ENCODE measurements at places on chromosomes 5 and 9. TPM values are rescaled to one million over a fixed set of nuclear protein-coding genes. Genes with fewer than 3 reads are reported as not detected.

DNA sequence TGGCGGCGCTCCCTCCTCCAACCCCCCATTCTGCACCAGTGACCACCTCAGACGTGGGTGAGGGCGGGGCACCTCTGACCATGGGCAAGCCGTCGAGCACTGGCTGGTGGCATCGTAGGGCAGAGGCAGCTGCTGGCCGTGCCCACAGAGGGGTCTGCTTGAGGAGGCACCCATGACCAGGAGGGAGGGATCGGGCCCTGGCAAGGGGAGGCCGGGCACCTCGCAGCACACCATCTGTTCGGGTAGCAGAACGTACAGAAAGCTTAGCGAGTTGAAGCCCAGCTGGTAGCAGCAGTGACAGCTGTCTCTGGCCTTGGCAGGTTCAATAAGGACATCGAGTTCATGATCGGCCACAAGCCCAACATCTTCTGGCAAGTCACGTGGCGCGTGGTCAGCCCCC is 4.3 kb upstream of the SLC6A18 start:
- H3K27ac ChIP-seq: no peak overlapping the region
- H3K27me3 ChIP-seq: no peaks in the 10 kb centered on the region
- H3K4me1 ChIP-seq: peaks cover 5% of the 10 kb centered on the region
- no peak overlapping the region for H3K4me3 ChIP-seq
- no peak for DNase-seq

GRCh38 chr5:101288633-101289032 is 385.6 kb upstream of the ST8SIA4 start:
- H3K27me3 ChIP-seq: no peaks in the 10 kb centered on the region
- H3K4me1 ChIP-seq: no peaks in the 10 kb centered on the region
- H3K36me3 ChIP-seq: no peaks in the 10 kb centered on the region
- no peak for DNase-seq
- H3K27ac ChIP-seq: no peak overlapping the region
- no peak overlapping the region for H3K4me3 ChIP-seq

DNA sequence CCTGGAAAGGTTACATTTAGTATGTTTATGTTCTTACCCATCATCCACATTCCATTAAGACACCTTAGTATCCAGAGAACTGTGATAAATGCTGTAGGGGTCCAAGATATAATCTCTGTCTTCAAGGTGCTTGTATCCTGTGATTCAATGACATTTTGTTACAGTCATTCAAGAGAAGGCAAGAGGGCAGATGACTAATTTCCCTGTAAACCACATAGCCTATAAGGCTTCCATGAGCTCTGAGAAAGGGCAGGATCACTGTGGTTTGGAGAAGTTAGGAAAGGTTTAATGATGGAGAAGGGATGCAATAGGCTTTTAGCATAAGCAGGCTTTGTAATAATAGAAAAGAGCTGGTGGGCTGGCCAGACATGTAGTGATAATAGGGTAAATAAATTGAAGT is 40.0 kb downstream of the PAPPA start:
- H3K4me3 ChIP-seq: no peak overlapping the region
- no peak for DNase-seq
- no peaks in the 10 kb centered on the region for H3K4me1 ChIP-seq
- H3K27ac ChIP-seq: no peak overlapping the region
- peaks cover 56% of the 10 kb centered on the region for H3K27me3 ChIP-seq

DNA sequence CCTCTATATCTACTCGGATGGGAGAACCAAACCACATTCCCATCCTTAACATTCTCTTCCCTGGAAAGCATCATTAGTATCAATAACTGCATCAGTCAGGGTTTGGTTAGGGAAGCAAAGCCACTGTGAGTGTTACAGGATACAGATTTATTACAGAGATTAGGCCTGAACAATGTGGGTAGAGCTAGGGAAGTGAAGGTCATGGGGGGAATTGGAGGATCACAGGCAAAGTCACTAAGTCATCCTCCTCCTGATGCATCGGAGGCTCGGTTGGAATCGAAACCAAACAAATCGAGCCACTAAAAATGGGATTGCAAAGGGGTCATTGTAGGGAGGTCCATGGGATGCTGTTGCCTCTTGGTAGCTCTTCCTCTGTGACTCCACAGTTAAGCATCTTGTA is 61.8 kb upstream of the ZBTB43 start:
- no peak for DNase-seq
- H3K27me3 ChIP-seq: no peaks in the 10 kb centered on the region
- no peak overlapping the region for H3K4me3 ChIP-seq

DNA sequence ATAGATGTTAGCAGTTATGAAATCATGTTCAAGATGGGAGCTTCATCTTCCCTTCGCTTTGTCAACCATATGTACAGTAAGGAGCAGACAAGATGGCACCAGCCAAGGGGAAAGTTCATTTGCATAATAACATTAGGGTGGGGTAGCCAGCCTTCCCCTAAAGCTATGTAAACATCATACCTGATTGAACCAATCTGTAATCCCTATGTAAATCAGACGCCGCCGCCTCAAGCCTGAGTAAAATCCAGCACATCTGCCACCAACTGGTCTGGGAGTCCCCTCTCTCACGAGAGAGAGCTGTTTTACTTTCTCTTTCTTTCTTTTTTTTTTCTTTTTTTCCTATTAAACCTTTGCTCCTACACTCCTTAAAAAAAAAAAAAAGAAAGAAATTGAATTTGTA is 30.8 kb upstream of the REEP2 start:
- H3K4me1 ChIP-seq: no peaks in the 10 kb centered on the region
- no peaks in the 10 kb centered on the region for H3K27me3 ChIP-seq
- no peak overlapping the region for H3K27ac ChIP-seq
- no peak for DNase-seq
- peaks cover 13% of the 10 kb centered on the region for H3K36me3 ChIP-seq
- H3K4me3 ChIP-seq: no peak overlapping the region

GRCh38 chr5:171031977-171032376 is 170.2 kb downstream of the RANBP17 start:
- no peak for DNase-seq
- no peaks in the 10 kb centered on the region for H3K27me3 ChIP-seq
- H3K4me1 ChIP-seq: no peaks in the 10 kb centered on the region
- no peak overlapping the region for H3K4me3 ChIP-seq
- H3K36me3 ChIP-seq: no peaks in the 10 kb centered on the region

DNA sequence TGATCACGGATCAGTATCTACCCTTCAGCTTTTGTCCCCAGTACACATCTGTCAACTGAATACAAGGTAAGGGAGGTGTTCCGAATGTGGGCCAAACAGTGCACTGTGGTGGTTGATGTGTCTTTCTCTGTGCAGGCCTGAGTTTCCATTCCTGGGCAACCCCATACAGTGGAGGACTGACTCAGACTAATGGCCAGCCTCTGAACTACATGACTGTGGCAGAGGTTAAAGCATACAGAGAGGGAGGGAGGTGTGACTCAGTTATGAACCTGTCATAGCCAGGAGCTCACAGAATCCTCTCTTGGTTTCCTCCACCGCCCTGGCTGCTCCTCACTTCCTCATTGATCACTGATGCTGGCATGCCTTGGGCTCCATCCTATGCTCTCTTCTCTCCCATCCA is 136.4 kb upstream of the TAS2R1 start:
- H3K4me1 ChIP-seq: no peaks in the 10 kb centered on the region
- no peak overlapping the region for H3K27ac ChIP-seq
- no peaks in the 10 kb centered on the region for H3K27me3 ChIP-seq
- DNase-seq: no peak
- no peak overlapping the region for H3K4me3 ChIP-seq
- no peaks in the 10 kb centered on the region for H3K36me3 ChIP-seq

DNA sequence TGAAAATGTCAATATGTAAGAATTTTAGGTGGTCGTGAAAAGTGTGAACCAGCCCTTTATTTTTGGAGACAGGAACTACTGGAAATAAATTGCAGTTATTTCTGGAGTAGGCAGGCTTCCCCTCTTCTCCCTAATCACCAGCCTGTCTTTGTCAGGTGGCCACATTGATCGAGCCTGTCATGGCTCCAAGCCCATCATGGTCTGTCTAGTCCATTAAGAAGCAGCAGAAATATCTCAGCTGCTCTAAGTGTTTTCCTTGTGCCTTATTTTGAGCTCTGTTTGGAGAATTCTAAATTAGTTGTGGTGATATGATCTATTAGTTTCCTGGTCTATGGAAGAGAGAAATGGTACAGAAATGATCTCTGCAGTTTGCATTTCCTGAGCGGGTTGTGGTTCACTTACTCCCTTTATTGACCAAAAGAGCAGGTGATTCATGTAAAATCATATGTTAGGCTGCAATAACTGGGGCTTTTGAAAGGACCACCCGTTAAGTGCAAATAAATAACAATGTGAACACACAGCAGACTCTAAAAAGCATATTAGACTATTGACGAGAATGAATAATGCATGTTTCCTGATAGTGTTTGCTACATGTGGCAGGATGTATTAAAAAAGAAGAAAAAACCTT is 42.3 kb downstream of the BASP1 start:
- H3K4me3 ChIP-seq: no peak overlapping the region
- no peak overlapping the region for H3K27ac ChIP-seq
- no peaks in the 10 kb centered on the region for H3K4me1 ChIP-seq
- peaks cover 7% of the 10 kb centered on the region for H3K27me3 ChIP-seq
- no peaks in the 10 kb centered on the region for H3K36me3 ChIP-seq

- no peaks in the 10 kb centered on the region for H3K27me3 ChIP-seq
- no peak overlapping the region for H3K27ac ChIP-seq
- DNase-seq: no peak
- H3K4me3 ChIP-seq: no peak overlapping the region
These were observed 78.5 kb upstream of the GCNT4 start for GRCh38 chr5:75130818-75131349.

- H3K4me3 ChIP-seq: no peak overlapping the region
- H3K27ac ChIP-seq: no peak overlapping the region
- no peaks in the 10 kb centered on the region for H3K36me3 ChIP-seq
- DNase-seq: no peak
- H3K4me1 ChIP-seq: no peaks in the 10 kb centered on the region
These were observed 131.1 kb downstream of the ADAMTSL1 start for GRCh38 chr9:18604767-18605730.

- H3K27me3 ChIP-seq: no peaks in the 10 kb centered on the region
- H3K27ac ChIP-seq: no peak overlapping the region
- no peak overlapping the region for H3K4me3 ChIP-seq
- no peak for DNase-seq
- no peaks in the 10 kb centered on the region for H3K36me3 ChIP-seq
These were observed 3.2 kb upstream of the BTNL9 start for GRCh38 chr5:181036816-181037364.

- no peak overlapping the region for H3K4me3 ChIP-seq
- H3K36me3 ChIP-seq: no peaks in the 10 kb centered on the region
- H3K4me1 ChIP-seq: no peaks in the 10 kb centered on the region
These were observed 287.3 kb downstream of the EBF1 start for GRCh38 chr5:158812408-158812807.

DNA sequence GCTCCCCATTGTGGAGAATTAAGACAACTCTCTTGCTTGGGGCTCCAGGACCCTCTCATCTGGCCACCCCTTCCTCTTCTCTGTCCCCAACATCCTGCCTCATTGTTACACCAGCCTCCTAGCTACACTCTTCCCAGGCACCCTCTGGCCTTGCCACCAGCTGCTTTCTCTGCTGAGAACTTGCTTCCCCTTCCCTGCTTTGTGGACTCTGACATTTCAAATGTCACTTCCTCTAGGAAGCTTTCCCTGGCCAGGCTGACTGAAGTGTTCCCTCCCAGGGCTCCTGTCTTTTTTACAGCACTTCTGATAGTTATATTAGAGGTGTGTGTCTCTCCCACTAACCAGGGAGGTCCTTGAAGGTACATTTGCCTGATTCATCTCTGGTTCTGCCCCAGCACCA is 194.0 kb upstream of the KLF4 start:
- H3K4me3 ChIP-seq: no peak overlapping the region
- H3K4me1 ChIP-seq: no peaks in the 10 kb centered on the region
- no peaks in the 10 kb centered on the region for H3K36me3 ChIP-seq
- no peak for DNase-seq

DNA sequence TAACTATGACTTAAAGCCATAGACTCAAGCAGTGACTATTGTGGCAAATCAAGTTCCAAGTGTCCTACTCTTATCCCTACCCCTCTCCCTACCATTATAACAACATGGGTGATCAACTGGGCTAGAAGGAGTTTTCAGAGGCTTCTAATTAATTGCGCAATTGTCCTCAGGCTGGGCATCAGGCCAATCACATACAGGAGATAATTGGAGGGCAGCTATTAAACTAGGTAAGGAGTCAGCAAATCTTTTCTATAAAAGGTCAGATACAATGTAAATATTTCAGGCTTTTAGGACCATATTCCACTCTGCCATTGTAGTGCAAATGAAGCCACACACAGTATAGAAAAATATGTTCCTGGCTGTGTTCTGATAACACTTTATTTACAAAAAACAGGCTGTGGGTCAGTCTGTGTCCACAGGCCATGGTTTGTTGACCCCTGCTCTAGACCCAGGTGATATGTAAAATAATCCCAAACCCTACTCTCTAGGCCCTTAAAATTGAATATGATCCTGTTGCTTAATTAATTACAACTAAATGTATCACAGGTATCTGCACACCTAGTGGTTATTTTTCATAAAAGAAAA is 141.4 kb upstream of the PIK3R1 start:
- no peak overlapping the region for H3K27ac ChIP-seq
- H3K27me3 ChIP-seq: no peaks in the 10 kb centered on the region
- H3K4me1 ChIP-seq: no peaks in the 10 kb centered on the region
- H3K36me3 ChIP-seq: no peaks in the 10 kb centered on the region
- no peak for DNase-seq

DNA sequence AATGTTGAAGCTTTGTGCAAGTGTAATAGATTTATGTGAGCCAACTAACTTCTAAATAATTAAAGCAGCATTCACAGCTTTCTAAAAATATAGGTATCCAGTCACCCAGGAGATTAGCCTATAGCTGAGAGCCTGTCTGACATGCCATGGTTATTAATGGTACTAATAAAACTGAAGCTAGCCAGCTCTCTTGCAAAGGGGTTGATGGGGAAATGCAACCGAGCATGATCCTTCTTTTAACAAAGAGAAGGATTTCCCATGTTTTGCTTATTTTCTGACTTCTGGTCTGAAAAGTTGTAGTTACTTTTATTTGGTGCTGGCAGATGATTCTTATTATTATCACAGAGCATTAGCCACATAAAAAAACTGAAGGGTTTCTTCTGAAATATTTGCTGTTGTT is 488.7 kb upstream of the CYLC2 start:
- no peak overlapping the region for H3K4me3 ChIP-seq
- H3K27ac ChIP-seq: no peak overlapping the region
- H3K27me3 ChIP-seq: no peaks in the 10 kb centered on the region

DNA sequence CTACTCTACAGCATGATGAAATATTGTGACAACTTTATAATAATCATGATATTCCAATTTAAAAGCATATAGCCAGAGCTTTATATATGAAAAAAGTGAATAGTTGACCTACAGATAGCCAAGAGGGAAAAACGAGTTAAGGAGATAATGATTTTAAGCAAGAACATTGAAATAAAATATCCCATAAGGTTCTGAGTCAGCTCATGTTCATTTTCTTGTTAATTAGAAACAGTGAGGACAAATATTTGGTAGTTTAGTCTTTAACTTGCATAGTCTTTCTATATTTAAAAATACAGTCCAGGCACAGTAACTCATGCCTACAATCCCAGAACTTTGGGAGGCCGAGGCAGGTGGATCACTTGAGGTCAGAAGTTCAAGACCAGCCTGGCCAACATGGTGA is 55.8 kb upstream of the CDH6 start:
- no peak for DNase-seq
- H3K4me3 ChIP-seq: no peak overlapping the region
- H3K4me1 ChIP-seq: no peaks in the 10 kb centered on the region
- no peaks in the 10 kb centered on the region for H3K36me3 ChIP-seq

The BARX1 gene
- not detected for total RNA-seq

The MTMR12 gene
- total RNA-seq: 27.3 TPM

The PTGES gene
- 17.2 TPM for total RNA-seq

The VLDLR gene
- 0.17 TPM for total RNA-seq

The EQTN gene
- total RNA-seq: not detected

All from HCT116 (cell line).